ENCODE measurements at places on chromosomes 7 and 10.

- peak; percentile 79 for DNase-seq
Observed at GRCh38 chr10:68471586-68472408, at the start of gene DNA2. TSS of gene DNA2 (minus strand) at chr10:68471973. CDS start at chr10:68471864, 109 bp downstream.

GRCh38 chr7:3859431-3859830 is 558.4 kb downstream of the SDK1 start:
- DNase-seq: no peak

DNA sequence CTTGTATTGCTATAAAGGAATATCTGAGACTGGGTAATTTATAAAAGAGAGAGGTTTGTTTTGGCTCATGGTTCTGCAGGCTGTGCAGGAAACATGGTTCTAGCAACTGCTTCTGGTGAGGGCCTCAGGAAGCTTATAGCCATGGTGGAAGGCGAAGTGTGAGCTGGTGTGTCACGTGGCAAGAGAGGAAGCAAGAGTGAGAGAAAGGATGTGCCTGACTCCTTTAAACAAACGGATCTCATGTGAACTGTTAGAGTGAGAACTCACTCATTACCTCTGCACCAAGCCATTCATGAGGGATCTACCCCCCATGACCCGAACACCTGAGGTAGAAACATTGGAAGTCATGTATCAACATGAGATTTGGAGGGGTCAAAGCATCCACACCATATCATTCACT is 7.7 kb upstream of the ITPRIP start:
- DNase-seq: no peak

DNA sequence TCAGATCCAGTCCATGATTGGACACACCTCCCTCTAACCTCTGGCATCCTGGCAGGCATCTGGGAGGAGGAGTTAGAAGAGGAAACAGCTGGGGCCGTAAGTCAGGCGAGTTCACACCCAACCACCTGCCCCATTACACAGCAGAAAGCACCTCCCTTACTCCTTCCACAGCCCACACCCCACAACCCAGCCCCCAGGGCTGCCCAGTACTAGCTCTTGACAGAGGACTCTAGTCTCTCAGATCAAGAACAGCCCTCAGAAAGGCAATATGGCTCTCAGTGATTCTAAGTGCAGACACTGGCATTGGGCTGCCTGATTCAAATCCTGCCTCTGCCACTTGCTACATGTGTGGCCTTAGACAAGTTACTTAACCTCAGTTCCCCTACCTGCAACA is 34.1 kb downstream of the KCNMA1 start:
- no peak for DNase-seq

GRCh38 chr10:24269476-24269875 is 60.5 kb downstream of the KIAA1217 start:
- no peak for DNase-seq

GRCh38 chr7:151514461-151515275 is 5.0 kb downstream of the RHEB start:
- no peak for DNase-seq

DNA sequence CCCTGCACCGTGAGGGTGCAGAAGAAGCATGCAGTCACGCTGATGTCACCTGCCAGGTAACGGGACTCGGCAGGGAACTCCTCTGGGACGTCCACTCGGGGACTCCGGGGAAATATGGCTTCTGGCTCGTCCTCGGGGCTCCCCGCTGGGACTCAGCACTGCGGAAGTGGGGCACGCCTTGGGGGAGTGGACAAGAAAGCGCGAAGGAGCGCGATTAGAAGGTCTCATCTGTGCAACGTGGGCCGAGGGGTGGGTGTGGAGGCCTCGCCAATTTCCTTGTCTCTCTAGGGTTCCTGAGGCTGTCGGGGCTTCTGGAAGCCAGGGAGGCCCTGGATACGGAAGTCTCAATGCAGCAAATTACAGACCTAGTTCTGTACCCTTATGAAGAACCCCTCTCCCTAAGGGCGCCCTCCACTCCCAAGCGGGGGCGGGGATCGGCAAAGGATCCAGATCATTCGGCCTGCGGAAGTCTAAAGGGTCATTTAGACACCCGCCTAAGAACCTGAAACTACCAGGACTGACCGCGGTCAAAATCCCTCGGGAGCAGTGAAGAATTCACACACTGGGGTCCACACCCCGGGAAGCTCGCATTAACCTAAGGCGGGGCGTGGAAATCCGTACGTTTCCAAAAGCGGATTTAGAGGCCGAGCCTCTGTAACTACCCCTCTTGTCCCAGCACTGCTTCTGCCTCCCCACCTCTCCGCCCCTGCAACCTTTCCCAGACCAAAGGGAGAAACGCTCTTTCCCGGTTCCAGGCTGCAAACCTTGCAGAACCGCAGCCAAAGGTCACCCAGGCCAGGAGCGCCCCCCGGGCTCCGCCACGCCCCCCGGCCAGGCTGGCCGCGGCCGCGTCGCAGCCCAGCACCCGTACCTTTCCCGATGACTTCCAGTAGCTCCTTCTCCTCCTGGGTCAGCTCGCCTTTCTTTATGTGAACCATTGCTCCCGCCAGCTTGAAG is 640 bp downstream of the ANKMY2 start:
- DNase-seq: peak; percentile 57

GRCh38 chr10:86345859-86346798 is 20.5 kb downstream of the GRID1 start:
- DNase-seq: no peak

DNA sequence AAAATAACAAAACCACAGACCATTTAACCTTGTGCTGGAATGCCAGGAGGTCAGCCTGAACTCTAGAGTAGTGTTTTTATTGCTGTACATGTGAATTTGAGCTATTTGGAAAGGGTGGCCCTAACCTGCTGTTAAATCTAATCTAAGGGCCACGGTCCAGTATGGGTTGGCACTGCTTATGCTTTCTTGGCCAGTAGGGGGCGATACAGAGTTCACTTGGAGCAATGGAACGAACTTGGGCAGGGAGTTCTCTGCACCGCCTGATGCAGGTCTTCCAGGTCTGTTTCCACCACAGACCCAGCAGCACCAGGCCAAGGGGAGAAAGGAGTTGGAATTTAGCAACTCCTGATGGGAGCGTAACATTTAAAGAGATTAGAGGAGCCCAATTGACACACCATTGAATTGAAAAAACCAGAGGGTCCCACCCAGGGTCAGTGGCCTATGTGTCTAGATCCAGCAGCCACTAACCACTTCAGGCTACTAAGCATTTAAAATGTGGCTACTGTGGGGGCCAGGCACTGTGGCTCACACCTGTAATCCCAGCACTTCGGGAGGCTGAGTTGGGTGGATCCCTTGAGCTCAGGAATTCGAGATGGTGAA is 75.7 kb upstream of the EFCAB10 start:
- DNase-seq: peak; percentile 82

DNA sequence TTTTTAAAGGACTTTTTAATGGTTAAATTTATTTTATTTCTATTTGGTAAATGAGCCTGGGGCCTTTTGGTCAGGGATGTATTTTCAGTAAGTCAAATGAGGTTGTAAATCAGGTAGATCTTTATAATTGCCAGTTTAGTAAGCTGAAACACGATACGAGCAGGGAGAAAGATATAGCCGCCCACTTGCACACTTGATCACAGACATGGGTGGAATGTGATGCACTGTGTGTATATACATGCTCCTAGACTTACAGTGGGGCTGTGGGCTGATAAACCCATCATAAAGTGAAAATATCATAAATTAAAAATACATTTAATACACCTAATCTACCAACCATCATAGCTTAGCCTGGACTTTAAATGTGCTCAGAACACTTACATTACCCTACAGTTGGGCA is 119.4 kb upstream of the SAMD8 start:
- DNase-seq: no peak

DNA sequence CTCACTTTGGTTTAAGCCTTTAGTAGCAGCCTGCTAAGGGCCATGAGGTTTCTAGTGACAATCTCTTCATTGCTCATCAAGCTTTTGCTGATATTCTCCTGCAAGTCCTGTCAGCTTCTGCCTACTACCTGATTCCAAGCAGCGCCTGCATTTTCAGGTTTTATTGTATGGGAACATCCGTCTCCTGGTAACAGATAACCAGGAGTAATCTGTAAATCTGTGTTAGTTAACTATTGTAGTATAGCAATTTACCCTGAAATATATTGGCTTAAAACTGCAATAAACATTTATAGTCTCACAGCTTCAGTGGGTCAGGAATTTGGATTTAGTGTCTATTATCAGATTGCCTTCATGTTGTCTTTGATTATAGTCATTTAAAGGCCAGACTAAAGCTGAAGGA is 94.0 kb downstream of the MLLT10 start:
- no peak for DNase-seq

- no peak for DNase-seq
Observed at GRCh38 chr10:124493214-124493882, 31.7 kb downstream of the LHPP start.

DNA sequence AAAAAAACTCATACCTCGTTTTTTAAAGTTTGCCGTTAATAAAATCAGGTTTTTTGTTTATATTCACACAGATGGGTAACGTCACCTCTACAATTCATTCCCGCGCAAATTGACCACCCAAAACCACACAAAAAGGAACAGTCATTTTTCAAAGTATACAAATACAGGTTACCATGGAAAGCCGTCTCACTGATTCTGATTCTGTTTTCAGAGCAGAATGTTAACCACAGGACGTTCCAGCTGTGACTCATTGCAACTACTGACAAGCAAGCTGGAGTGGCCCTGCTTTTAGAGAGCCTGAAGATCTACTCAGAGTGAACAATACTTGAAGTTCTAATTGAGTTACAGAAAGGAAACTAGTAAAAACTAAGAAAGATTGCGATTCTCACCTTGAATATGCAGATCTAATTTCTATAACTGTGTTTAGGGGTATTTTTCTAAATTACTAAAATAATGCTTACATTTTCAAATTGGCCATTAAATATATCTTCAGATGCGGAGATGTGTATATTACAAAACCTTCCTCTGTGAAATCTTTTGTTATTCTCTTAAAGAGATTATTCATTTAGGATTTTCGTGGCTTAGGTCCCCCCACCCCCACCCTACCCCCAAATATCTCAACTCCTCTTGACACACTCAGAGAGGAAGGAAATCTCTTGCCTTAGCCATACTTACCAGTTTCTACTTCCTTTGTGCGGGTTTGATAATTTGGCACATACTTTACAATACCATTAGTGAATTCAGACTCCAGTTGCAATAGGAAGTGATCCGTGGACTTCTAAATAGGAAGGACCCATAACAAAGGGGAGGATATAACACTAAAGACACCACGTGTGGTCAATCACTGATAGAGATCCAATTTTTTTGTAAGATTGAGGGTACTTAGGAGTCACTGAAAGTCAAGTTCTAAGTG is 106.0 kb downstream of the CUBN start:
- DNase-seq: peak; percentile 86

- DNase-seq: no peak
Observed at GRCh38 chr7:124515106-124515830, 250.3 kb downstream of the GPR37 start.

- DNase-seq: no peak
Observed at GRCh38 chr7:155574556-155575290, 28.4 kb upstream of the CNPY1 start.

Measured in stimulated activated CD4-positive, alpha-beta T cell treated with anti-CD3 and anti-CD28 coated beads, Interleukin-4, amount 100 ng/mL, for 24 hours (primary cell).